ENCODE measurements at places on chromosomes 7 and 10. TPM values are rescaled to one million over a fixed set of nuclear protein-coding genes. Genes with fewer than 3 reads are reported as not detected.

PRRT4 gene
- total RNA-seq = 3.3 TPM

NODAL gene
- 2.0 TPM for total RNA-seq

CDHR1 gene
- 1.6 TPM for total RNA-seq

GARS1 gene
- total RNA-seq = 56.3 TPM

NME8 gene
- not detected for total RNA-seq

CUBN gene
- total RNA-seq = 1.2 TPM

GRCh38 chr10:50452603-50453002 is 171.2 kb downstream of the SGMS1 start:
- DNase-seq = no peak

DNA sequence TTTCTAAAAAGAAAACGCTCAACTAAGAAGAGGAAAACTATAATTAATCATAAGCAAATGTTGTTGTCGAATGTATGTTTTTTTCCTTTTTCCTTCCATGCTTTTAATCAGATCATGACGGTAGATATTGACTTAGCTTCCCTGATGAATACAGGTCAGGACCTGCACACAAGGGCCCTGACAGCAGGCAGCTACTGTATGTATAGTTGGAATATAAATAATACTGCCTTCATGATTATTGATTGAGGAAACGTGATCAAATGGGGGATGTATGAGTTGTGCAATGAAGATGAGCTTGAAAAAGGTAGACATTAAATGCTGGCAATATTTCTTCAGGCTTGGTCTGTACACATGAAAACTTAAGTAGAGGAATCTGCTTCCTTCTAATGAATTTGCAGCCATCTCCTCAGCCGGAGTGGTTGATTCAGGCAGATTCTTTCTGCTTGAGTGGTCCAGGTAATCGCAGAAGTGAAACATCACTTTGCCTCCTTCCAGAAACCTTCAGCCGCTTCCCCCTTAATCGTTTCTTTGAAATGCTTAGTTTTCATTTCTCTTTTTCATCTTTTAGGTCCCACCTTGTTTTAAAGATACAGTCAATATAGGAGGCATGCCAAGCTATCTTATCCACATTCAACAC is 656.5 kb downstream of the SDK1 start:
- DNase-seq = no peak

GRCh38 chr10:5481121-5481520 is 18.2 kb downstream of the CALML5 start:
- DNase-seq = no peak

- no peak for DNase-seq
These were observed 161.9 kb downstream of the HGF start for GRCh38 chr7:81607987-81608386.

GRCh38 chr7:22157552-22157951 is 199.4 kb downstream of the RAPGEF5 start:
- no peak for DNase-seq

DNA sequence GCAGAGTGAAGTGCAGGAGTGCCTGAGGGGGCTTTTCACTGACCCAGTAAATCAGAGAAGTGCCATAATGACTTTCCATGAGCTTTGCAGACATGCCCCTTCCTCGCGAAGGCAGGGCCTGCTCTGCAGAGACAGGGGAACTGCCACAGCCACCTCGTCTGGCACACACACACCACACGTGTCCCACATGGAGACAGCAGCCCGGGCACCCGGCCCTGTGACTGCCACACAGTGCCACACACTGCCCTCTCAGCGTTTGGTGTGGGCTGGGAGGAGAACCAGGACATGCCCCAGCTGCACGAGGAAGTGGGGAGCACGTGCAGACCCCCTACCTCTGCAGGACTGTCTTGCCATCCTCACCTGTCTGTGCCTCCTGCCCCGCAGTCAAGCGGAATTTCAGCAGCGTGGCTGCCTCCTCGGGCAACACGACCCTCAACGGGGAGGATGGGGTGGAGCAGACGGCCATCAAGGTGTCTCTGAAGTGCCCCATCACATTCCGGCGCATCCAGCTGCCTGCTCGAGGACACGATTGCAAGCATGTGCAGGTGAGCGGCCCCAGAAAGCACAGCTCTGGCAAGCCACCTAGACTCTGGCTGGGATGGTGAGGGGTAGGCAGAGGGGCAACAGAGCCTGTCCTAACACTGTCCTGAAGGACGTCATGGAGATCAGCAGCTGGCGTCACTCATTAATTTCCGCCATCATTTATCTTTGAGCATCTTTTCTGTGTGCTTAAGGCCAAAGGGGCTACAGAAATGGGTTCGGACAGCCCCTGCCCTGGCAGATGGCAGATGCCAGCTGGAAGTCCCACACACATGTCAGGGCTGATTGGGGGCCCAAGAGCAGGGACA is 43.4 kb upstream of the PPIF start:
- DNase-seq = no peak

GRCh38 chr10:77700086-77700485 is 62.5 kb upstream of the KCNMA1 start:
- no peak for DNase-seq

DNA sequence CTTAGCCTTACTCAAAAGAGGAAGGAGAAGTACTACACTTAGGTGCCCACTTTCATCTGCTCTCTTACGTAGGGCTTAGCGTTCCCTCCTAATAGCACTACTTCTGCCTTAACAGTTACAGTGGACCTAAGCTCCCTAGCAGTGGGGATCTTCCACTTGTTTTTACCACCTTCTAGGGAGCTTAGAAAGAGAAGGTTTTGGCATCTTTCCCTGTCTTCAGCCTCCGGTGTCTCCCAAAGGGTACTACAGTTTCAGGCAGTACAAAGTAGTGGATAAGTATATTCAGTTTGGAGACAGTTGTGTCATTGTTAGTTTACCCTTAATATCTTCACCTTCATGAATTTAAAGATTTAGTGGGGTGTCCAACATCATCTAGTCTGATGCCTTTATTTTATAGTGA is 14.6 kb downstream of the CHRM2 start:
- DNase-seq = no peak

DNA sequence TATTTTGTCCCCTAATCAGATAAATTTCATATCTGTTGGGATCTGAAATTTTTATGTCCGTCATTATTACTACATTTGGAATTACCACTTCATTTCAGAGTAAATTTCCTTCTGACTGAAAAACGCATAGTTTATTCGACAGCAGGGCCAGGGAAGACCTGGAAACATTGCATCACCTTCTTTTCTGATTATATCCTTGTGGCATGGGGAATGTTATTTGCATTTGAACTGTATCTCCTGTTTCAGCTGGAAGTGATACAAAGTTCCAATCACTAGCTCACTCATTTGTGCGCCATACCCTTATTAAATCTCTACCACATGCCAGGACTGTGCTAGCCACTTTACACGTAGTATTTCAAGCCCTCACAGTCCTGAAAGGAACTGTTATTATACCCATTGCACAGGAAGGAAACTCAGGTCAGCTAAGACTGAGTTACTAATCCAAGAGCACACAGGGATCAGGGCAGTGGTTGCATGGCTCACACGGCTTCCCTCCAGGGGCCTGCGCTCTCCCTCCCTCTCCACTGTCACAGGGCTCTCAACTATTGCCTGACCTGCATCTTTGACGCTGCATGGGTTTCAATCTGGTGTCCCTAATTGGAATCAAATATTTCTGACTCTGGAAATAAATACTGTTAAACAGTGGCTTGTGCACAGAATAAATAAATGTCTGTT is 84.4 kb upstream of the NANOS1 start:
- no peak for DNase-seq

DNA sequence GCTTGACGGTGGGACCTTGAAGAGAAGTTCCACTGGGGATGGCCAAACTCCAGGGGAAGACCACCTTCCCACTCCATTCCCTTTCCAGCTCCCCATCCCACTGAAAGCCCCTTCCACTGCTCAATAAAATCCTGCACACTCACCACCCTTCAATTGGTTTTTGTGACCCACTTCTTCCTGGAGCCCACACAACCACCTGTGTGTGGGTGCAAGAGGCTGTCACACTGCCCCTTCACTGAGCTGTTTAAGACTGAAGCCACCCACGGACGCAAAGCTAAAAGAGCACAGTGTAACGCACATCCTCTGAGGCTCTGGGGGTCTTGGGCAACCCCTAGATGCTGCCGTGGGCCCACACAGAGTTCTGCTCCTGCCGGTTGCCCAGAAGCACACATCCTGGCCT is 12.8 kb upstream of the PITRM1 start:
- DNase-seq = no peak

DNA sequence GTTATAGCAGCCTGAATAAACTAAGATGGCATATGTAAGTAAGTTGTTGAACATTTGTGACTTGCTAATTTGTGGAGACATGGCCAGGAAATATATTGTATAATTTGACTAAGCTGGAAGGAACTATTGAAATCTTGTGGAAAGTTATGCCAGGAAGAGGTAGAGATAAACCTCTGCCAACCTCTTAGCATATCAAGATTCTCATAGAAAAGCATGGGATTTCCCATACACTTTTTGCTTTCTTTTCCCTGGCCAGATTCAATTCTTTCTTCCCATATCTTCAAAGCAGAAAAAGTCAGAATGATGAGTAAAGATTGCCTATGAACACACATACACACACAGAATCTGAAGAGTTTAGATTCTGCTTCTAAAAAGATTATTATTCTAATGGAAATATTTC is 216.2 kb downstream of the SEMA3D start:
- DNase-seq = no peak

DNA sequence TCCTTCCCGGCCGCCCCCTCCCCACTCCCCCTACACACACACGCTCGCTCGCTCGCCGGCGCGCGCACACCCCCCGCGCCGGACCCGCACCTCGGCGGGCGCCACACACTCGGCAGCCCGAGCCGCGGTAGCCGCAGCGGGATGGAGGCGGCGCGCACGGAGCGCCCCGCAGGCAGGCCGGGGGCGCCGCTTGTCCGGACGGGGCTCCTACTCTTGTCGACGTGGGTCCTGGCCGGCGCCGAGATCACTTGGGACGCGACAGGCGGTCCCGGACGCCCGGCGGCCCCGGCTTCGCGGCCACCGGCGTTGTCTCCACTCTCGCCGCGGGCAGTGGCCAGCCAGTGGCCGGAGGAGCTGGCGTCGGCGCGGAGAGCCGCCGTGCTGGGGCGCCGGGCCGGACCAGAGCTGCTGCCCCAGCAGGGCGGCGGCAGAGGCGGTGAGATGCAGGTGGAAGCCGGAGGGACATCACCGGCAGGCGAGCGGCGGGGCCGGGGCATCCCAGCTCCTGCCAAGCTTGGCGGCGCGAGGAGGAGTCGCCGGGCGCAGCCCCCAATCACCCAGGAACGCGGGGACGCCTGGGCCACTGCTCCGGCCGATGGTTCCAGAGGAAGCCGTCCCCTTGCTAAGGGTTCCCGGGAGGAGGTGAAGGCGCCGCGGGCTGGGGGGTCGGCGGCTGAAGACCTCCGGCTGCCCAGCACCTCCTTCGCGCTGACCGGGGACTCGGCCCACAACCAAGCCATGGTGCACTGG is at the start of gene SORCS3:
Gene SORCS3, plus strand, starts transcription at position 104 of the 750 bp plus-strand sequence.
- DNase-seq = no peak

DNA sequence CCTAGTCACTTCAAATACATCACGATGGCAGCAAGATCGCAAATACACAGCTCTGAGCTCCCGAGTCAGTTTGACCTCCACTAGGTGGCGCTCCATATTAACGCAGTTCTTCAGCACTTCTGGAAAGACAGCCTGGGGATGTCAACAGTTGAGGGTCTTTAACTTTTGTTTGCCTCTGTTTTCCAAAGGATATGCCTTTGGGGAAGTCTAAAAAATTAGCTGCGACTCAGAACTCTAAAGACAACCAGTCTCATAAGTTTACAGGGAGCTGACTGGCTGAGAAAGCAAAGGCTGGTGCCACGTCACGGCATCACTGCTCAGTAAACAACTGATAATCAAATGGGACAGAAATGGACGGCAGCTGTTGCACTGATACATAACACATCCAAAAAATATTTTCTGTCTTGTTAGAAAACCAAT is 458.8 kb downstream of the SORCS1 start:
- DNase-seq = peak; percentile 5

DNA sequence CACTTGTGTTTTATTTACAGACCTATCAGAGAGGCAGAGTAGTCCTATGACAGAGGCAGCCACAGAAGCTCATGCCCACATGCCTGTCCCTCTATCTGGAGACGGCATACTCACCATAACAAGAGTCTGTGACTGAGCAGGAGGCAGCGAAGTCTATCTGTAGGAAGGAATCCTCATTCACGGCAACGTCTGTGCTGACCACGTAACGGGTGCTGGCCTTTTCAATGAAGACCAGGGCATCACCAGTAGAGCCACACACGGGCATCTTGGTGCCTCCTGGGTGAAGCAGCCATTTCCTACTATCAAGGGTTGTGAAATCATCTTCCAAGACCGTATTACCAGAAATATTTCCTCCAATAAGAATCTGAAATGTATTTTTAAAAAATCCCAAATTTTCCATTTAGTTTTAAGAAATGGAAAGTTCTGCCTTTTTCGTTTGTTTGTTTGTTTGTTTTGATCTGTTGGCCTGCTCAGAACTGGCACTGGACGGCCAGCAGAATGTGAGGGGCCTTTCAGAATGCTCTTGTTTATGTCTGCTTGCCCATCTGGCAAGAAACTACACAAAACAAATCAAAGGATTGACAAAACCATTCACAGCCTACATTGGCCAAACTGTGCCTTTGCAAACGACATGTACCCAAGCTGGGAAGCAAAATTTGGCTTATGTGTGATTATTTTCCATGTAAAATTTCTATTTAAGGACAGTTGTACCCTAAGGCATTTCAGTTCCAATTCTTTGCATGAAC is 93.1 kb upstream of the SLC26A5 start:
- DNase-seq = no peak

DNA sequence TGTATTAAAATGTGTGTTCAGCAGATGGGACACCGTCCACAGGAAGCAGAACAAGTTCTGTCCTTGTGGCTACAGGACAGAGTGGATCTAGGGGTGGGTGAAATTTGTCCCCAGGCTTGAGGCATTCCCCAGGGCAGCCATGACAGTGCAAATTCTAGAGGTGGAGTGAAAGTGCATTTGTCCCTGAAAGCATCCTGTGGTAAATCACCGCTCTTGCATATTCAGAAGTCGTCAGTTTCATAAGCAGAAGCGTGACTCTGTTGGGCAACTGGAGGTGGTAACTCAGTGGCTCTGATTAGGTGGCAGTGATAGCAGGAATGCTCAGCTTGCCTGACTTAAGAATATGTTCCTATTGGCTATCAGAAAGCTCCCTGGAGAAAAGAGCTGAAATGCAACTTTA is 96.6 kb downstream of the SNX10 start:
- DNase-seq = no peak

DNA sequence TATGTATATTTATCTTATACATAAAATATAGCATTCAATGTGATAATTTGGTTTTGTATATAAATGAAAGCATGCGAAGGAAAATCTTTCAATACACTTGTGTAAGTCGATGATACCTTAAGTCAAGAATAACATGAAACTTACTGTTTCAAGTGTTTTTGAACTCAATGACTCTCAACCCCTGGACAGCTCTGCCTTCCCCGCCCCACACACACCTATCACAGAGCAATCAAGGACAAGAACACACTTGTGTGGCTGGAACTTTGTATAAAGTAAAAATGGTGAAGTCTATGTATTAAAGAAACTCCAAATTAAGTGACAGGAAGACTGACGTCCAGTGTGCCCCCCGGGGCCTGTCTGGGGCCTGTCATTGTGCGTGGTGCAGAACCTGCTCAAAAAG is 478.6 kb upstream of the AKR1E2 start:
- DNase-seq = no peak

Data from frontal cortex (tissue), 4 donors.